ENCODE measurements at places on chromosomes 2 and 18.
A peak's percentile ranks its signal among the peaks of the same experiment; 100 is the strongest.

DNA sequence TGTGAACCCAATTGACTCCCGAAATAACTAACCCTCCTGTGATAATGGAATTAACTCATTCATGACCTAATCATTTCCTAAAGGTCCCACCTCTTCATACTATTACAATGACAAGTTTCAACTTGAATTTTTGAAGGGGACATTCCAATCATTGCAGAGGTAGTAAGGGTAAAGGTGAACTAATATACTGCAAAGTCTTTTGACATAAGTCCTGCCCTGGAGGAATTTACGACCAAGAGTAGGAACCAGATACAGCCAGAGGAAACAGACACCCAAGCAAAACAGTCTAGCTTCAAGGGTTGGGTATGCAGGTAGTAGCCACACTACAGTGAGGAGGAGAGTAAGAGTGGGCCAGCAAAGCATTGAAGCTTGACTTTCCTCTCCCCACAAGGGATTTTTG lies 1.2 kb upstream of the SRBD1 start:
- no peak for DNase-seq

GRCh38 chr2:145079641-145080040 lies 559.7 kb upstream of the ZEB2 start:
- no peak for DNase-seq

GRCh38 chr2:19256121-19256601 lies 102.3 kb downstream of the OSR1 start:
- no peak for DNase-seq

GRCh38 chr2:95029898-95030341 lies 4.4 kb downstream of the MAL start:
- DNase-seq = no peak

GRCh38 chr2:27264753-27265535 lies 2.1 kb upstream of the SLC30A3 start:
- DNase-seq = peak; percentile 73

- no peak for DNase-seq
These were observed 140.9 kb downstream of the MCFD2 start for GRCh38 chr2:46774499-46775228.

DNA sequence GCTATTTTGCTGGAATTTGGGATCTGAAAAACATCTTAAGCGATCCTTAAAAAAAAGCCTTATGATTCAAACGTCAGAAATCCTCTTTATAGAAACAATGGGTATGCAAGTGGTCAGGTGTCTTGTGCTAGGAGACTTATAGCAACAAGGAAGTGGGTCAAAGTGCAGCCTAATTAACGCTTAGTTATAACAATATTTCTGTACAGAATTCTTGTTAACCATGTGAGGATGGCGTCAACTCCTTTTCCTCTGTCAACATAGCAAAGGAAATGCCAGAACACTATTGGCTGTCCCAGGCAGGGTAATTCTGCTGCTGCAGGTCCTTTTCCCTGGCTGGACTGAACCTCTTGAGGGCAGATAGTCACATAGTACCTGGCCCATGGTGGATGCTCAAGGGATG lies 189.4 kb downstream of the MSH2 start:
- DNase-seq = no peak

- DNase-seq = no peak
These were observed 194.1 kb upstream of the GLI2 start for GRCh38 chr2:120541553-120541932.

GRCh38 chr18:62616331-62616805 lies 93.5 kb downstream of the ZCCHC2 start:
- DNase-seq = no peak

DNA sequence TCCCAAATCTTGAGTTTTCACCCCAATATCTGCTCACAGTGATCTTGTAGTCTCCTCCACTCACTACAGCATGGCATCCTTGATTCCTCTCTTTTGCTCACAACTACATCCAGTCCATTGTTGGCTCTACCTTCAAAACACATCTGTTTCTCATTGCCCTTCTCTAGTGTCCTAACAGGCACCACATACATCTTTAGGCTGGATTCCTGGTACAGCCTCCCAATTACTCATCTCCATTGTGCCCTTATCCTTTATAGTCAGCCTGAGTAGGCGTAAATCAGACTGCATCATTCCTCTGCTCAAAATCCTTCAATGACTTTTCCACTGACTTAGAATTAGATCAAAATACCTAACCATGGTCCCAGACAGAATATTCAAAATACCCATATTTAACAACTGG lies 10.7 kb upstream of the TAF1B start:
- no peak for DNase-seq

- DNase-seq = no peak
These were observed 43.9 kb downstream of the FOSL2 start for GRCh38 chr2:28436525-28437051.

- DNase-seq = no peak
These were observed 59.2 kb downstream of the BCL2 start for GRCh38 chr18:63260380-63260754.

DNA sequence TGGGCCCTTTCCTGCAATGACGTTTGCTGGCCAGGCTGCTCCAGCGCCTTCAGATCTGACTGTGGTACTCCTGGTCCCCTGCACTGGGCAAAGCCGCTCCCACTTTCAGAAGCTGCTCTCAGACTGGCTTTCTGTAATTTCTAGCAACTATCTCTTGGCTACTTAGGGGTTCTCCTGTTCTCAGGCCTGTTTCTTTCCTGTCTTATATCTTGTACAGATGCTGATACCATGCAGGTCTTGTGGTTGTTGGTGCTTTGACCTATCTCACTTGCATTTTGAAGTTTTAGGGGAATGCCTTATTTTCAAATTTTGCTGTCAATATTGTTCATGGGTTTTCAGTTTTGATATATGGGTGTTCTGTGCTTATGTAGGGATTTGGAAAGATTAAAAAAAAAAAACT lies 145.8 kb downstream of the CLIP4 start:
- DNase-seq = no peak

GRCh38 chr2:23924589-23925359 lies 2.1 kb downstream of the ATAD2B start:
- DNase-seq = no peak

DNA sequence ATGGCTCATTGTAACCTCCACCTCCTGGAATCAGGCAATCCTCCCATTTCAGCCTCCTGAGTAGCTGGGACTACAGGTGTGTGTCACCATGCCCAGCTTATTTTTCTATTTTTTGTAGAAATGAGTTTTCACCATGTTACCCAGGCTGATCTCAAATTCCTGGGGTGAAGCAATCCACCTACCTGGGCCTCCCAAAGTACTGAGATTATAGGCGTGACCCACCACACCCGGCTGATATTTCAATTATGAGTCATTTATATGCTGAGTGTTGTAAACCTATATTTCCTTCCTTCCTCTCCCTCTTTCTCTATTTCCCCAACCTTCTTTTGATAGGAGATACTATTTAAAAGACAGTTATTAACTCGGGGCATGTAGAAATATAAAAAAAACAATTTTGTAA lies 469.6 kb upstream of the ID2 start:
- no peak for DNase-seq

DNA sequence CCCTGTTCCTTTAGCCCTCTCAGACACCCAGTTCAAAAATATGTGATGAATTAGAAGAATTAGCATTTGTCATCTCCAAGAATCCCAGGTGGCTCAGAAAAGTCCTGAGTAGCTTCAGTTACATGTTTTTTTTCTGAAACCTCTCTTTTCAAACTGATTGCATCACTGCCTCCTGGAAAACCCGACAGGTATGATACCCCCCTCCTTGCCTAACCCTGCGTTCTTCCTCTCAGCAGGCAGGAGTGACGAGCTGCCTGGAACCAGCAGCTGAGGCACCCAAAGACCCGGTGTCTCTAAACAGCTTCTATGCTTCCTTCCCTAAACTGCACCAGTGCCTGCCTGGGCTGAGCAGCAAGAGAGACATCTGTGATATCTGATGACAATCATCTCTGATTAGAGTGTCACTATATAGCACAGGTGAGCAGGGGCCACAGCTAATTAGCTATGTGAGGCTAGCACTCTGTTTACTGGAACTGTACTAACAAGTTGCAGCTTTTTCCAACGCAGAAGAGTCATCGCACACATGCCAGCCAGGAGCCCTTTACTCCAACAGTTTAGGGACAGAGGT lies 376.4 kb upstream of the ATP5MC3 start:
- DNase-seq = no peak

- DNase-seq = no peak
These were observed 175.5 kb downstream of the OTX1 start for GRCh38 chr2:63225964-63226686.

DNA sequence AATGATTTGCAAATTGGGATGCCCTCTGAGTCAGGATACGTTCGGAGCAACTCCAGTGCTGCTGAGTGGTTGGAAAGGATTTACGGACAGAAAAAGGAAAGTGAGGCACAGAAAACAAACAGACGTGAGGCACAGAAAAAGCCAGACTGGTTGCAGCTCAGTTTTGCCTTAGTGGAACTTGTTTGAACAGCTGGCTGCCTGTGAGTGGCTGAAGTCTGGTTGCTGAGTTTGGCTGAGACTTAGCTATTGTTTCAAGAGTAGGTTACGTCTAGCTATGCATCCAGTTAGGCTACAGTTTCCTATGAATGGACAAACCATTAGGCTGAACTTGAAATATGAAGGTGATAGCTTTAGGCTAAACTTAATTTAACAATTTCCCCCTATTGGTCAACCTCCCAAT lies 256.6 kb downstream of the VAPA start:
- DNase-seq = no peak

DNA sequence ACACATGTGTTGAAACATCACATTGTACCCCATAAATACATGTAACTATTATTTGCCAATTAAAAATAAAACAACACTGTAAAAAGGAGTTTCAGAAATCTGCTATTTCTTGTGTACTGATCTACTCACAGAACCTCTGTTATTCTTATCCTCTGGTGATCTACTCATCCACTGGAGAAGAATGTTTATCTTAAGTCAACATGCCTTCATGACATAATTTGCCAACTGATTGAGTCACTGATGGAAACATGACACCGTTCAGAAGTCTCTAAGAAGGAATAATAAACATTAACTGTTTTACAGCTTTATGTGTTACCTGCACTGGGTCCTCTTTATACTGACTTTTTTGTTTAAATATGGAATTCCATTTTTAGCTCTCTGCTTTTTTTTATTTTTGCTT lies 555.2 kb downstream of the DCDC2C start:
- no peak for DNase-seq

GRCh38 chr2:12436935-12437561 lies 279.7 kb upstream of the TRIB2 start:
- DNase-seq = no peak

DNA sequence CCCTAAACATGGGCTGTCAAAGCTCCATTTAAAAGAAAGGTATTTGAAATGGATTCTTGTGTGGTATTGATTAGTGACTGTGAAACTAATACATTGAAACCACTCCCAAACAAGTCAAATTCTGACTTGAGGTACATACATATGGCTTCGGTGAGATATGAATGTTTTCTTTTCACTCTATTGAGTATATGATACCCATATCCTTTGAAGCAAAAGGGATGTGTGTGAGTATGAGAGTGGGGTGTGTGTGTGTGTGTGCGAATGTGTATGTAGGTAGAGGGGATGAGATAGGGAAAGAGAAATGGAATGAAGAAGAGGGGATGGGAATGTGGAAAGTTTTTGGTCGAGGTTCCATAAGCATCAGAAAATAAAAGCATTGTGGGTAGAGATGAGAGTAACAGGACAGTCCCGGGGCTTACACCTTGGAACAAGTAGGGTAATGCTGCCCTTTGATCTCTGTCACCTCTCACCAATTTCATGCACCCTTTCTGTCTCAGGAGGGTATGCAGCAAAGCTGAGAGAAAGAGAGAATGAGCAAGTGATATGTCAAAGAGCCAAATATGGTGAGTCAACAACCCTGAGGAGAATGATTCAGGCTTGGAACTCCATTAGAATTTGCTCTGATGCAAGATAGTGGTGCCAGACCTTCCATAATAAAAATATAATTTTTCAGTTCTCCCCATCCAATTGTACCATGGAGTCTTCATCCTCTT lies 64.0 kb upstream of the ZEB2 start:
- DNase-seq = peak; percentile 6

DNA sequence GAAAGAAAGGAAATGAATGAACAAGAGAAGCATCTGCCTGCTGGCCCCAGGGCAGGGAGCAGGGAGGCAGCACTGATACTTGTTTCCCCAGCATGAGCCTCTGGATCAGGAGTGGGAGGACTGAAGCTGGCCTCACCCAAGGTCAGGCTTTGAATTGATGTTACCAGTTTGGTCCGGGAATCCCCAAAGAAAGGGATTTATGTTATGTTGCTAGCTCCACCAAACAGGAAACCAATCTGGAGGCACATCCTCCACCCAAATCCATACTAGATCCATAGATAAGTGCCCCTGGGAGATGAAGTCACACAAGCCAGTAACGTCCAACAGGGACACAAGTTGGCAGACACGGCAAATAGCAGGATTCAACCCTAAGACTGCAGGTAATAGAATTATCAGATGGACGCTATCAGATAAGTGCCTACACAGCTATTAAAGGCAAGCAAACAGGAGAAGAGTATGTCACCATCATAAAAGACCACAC lies 85.9 kb downstream of the MTCL1 start:
- DNase-seq = no peak

GRCh38 chr2:134401081-134401497 lies 147.2 kb downstream of the MGAT5 start:
- no peak for DNase-seq

DNA sequence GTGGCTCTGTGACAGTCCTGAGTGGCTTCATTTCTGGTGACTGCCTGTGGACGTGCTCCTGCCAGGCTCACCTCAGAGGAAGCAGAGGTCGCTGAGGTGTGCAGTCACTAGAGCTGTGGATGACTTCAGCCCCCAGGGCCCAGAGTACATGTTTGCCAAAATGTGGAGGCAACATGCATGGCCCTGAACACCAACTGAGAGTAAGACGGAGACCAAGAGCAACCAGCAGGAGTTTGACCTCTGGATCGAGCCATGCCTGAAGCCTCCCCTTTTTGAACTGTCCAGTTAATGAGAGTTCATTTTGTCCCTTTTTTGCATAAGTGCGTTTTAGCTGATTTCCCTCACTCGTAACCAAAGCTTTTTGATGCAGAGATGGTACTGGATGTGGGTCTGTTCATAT lies 184.9 kb downstream of the RTP5 start:
- no peak for DNase-seq

GRCh38 chr2:127070221-127070620 lies 36.7 kb downstream of the BIN1 start:
- DNase-seq = no peak

- no peak for DNase-seq
These were observed 11.1 kb downstream of the HDAC4 start for GRCh38 chr2:239389414-239390329.

DNA sequence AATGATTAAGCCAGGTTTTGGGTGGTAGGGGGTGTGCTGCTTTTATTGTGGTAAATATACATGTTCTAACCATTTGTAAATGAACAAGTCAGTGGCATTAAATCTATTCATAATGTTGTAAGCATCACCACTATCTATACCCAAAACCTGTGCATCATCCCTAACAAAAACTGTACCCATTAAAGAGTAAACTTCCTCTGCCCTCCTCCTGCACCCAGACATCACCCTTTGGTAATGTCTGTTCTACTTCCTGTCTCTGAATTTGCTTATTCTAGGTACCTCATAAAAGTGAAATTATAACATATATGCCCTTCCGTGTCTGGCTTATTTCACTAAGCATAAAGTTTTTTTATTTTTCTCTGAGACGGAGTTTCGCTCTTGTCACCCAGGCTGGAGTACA lies 14.1 kb downstream of the RIF1 start:
- no peak for DNase-seq

Measured in activated CD4-positive, alpha-beta T cell treated with anti-CD3 and anti-CD28 coated beads for 48 hours (primary cell).